ENCODE measurements at places on chromosomes 5 and 9.

DNA sequence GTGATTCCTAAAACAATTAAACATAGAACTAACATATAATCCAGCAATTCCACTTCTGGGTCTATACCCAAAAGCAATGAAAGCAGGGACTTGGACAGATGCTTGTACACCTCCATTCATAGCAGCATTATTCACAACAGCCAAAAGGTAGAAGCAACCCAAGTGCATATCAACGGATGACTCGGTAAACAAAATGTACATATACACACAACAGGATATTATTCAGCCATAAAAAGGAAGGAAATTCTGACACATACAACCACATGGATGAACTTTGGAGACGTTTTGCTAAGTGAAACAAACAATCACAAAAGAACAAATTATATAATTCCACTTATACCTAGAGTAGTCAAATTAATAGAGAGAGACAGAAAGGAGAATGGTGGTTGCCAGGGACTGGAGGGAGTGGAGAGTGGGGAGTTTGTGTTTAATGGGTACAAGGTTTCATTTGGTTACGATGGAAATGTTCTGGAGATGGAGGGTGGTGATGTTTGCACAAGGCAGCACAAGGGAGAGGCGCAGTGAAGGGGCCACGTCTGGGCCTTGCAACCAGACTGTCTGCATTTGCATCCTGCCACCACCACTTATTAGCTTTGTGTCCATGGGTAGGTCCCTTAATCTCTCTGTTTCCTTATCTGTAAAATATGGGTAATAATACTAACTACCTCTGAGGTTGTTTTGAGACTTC is 36.3 kb upstream of the RLN1 start:
- no peak for DNase-seq

- no peak for DNase-seq
These were observed 605 bp upstream of the DNLZ start for GRCh38 chr9:136363949-136364748.

DNA sequence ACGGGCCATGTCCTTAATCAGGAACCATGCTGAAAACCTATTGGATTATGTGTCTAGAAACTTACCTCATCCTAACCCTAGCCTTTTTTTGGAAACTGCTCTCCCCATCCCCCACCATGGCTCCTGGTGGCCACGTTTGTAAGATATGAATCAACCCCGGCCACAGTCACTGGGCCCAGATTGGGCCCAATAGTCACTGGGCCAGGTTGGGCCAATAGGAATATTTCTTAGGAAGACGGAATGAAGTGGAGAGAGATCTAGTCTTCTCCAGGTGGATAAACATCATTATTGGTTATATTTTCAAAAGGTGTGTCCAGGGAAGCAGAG is 468.7 kb downstream of the ARHGEF28 start:
- DNase-seq, result no peak

- DNase-seq, result no peak
These were observed 6.0 kb downstream of the TMOD1 start for GRCh38 chr9:97507428-97507984.

GRCh38 chr5:168251259-168251658 is 40.2 kb upstream of the WWC1 start:
- DNase-seq, result no peak

DNA sequence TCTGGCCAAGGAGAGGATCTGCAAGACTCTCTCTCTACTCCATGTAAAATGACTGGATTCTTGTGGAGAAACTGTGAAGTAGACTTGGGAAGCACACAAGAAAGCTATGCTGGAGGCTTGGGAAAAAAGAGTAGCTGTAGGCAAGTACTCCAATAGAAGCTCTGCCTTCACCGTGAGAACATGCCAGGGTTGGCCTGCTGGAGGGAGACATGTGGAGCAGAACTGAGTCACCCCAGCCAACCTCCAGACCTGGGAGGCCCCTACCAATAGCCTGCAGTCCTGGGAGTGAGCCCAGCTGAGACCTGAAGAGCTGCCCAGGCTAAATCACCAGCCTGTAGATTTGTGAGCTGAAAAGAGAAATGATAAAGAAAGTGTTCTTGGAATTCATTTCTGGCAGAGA is 66.6 kb downstream of the DEPDC1B start:
- peak; percentile 35 for DNase-seq

GRCh38 chr9:95182854-95183563 is 134.5 kb downstream of the FANCC start:
- no peak for DNase-seq

- DNase-seq, result no peak
These were observed 50.3 kb downstream of the APBA1 start for GRCh38 chr9:69621730-69622460.

GRCh38 chr9:77938163-77938562 is 93.4 kb downstream of the GNAQ start:
- DNase-seq, result no peak

GRCh38 chr5:144103611-144104485 is 66.6 kb downstream of the YIPF5 start:
- DNase-seq, result no peak

DNA sequence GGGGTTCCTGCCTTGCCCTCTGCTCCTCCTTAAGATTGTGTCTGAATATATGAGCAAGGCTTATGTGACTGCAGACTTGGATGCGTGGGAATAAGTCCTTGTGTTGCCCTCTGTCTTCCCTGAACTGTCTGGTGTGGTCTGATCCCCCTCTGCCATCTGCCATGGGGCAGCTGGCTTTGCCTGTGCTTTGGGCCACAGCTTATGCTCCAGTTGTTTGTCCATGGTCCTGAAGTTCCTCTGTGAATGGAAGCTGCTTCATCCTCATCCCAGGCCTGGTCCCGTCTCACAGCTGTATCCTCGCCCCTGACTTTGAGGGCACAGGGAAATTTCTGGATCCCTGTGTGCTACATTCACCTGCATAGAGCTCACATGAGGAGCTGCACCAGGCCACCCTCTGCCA is 14.7 kb downstream of the IL31RA start:
- no peak for DNase-seq

GRCh38 chr5:51582871-51583394 is 199.7 kb downstream of the ISL1 start:
- DNase-seq, result no peak

All from fibroblast of skin of left quadriceps (primary cell).